ENCODE measurements at places on chromosomes 16 and 17. TPM values are rescaled to one million over a fixed set of nuclear protein-coding genes. Genes with fewer than 3 reads are reported as not detected.

The SAMD14 gene
- 28.7 TPM for total RNA-seq

The TEX19 gene
- total RNA-seq, result 0.23 TPM

The EPX gene
- not detected for total RNA-seq

The MAP1LC3B gene
- 37.9 TPM for total RNA-seq

DNA sequence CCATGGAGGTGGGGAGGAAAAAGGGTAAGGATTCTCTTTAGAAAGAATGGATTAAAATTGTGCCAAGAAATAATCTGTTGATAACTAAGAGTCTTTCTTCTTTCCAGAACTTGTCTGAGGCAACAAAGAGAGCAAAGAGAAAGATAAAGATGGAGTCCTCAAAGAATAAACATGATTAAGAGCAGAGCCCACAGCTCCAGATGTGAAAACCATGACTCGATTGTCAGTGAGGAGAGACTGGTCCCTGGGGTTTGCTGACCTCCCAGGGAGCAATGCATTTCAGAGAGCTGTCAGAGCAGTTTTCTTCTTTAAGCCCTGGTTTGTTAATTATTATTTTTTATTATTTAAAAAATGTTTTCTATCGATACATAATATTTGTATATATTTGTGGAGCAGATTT lies 74.6 kb downstream of the TMEM100 start:
- no peak for DNase-seq

DNA sequence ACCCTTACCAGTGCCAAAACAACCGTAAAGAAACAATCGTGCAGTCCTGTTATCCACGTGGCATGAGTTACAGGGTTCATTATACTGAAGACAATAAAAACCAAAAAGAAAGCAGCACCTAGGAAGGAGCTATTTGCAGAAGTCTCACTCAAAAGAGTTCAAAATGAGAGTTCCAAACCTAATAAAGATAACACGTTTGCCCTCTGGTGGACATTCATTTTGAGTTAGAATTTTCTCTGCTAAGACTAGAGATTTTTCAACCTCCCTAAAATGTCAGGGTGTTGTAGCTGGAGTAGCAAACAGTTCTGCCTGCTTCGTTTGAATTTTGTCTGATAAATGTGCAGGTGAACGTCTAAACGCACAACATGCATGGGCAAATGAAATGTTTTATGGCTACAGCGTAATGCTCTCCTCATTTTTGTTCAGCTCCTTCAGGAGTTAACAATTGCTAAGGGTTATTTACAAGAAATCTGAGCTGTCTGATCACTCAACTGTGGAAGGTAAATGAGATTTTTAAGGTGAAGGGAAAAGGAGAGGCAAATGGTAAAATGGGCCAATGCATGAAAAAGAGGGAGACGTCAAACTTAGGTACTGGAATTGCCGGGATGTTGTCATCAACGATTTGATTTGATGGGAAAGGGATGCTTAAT lies 1067.9 kb upstream of the EEF2KMT start:
- DNase-seq, result no peak

DNA sequence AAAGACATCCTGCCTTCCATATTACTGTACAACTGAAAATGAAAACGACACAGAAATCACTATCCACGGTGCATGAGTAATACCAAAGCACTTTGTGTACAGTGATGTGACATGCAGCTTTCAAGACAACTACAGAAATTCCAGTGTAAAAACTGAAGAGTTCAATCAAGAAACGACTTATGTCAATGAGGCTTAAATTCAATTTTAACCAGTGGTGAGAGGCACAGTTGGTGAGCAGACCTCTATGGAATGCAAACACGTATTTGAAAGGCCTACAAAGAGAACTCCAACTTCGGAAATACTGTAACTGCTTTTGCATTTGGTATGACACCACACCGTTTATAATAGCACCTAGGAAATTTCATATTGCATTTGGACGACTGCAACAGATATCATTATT lies 87.6 kb downstream of the USP31 start:
- DNase-seq, result no peak

- no peak for DNase-seq
Measured at GRCh38 chr16:71727551-71728324, 3.2 kb upstream of the PHLPP2 start.

DNA sequence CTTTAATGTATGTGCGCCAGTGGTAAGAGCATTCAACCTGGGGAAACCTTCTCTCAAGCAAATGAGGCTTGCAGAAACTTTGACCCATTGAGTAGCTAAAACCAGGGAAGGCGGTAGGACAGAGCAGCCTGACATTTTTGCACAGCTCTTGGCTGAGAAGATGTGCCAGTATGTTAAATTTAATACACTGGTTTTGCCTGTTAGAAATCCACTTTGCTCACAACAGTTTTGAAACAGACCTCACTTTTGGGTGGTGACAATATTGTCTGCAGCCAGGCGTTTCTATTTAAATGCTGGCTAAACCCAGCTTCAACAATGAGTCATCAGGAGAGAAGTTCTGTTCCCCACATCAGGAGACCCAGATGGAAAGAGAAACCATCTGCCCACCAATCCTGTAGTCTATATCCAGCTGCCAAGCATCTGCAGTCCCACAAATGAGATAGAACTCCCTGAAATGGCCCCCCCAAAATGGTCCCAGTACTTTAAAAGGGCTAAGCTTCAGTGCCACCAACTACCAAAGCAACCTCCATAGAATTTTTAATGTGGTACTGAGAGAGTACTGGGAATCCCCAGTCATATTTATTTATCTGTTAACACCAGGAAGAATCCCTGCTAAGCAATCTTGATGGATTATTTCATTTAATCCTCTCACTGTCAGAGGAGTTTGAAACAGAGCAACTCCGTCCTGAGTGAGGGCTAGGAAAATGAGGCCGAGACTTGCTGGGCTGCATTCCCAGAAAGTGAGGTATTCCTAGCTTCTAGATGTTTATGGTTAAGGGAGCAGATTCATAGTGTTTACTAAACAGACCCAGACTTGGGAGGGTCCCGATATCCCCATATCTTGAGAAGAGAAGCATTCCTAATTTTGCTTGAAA lies 29.0 kb upstream of the CLEC3A start:
- no peak for DNase-seq

- no peak for DNase-seq
Measured at GRCh38 chr16:12440228-12440530, 363.5 kb downstream of the CPPED1 start.

- peak; percentile 5 for DNase-seq
Measured at GRCh38 chr17:142102-142661, 4.8 kb downstream of the SCGB1C2 start.

- DNase-seq, result peak; percentile 23
Measured at GRCh38 chr17:82272495-82273326, 789 bp downstream of the CSNK1D start.

All from neural crest cell (in vitro differentiated cells).